ENCODE measurements at places on chromosomes 2 and 18.

- peak; percentile 14 for DNase-seq
Observed at GRCh38 chr2:158795195-158795924, at the start of gene DAPL1. Gene DAPL1, plus strand, starts transcription at chr2:158795317. Its CDS starts 56 bp downstream, at chr2:158795373.

GRCh38 chr18:57534511-57534909, 52.0 kb downstream of the FECH start:
- no peak for DNase-seq

DNA sequence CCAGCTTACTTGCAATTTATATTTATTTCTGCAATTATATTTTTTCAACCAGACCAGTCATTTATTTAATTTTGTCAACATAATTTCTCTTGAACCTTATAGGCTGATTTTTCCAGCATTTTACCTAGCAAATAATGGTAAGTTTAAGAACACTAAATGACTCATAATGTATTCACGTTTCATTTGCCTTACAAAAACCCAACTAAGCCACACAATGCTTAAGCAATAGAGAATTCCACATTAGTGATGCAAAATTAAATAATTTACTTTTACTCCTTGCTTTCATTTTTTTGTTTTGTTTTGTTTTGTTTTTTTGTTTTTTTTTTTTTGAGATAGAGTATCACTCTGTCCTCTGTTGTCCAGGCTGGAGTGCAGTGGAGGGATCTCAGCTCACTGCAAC, 110.4 kb upstream of the VRK2 start:
- no peak for DNase-seq

DNA sequence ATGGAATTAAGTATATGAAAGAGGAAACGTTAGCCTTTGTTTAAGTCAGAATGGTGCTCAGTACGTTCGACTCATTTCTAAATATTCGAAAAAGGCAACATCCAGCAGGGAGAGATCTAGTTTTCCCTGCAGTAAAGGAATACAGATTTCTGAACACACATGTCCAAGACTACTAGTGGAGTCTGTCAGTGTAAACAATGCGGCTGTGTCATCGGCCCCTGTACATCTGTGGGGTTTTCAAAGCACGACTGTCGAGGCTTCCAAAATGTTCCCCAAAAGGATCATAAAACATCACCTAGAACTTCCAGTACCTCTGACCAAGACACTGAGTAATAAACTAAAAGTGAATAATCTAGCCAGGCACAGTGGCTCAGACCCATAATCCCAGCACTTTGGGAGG, 112.8 kb downstream of the ZNF516 start:
- no peak for DNase-seq

- no peak for DNase-seq
Observed at GRCh38 chr2:119005051-119005450, 63.1 kb downstream of the MARCO start.

DNA sequence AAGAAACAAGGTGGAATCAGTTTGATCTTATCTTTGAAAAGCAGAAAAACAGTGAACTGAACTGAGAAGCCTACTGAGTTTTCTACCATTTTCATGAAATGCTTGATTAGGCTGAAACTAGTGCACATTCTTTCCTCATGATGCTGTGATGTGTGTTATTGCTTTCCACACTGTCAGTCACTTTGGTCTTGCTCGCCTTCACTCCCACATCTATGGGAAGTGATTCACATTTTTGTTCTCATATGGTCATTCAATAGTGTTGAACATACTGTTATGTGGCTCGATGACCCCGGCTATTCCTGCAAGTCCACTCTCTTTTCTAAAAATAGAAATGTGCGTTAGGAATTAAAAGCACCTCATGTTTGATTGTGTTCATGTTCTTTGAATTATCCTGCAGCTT, 129.7 kb downstream of the TGIF1 start:
- no peak for DNase-seq

- DNase-seq = no peak
Observed at GRCh38 chr2:45984896-45985473, 312.2 kb upstream of the EPAS1 start.

- DNase-seq = no peak
Observed at GRCh38 chr2:239684271-239684810, 283.5 kb upstream of the HDAC4 start.

- peak; percentile 95 for DNase-seq
Observed at GRCh38 chr2:239154971-239155805, 245.6 kb downstream of the HDAC4 start.

DNA sequence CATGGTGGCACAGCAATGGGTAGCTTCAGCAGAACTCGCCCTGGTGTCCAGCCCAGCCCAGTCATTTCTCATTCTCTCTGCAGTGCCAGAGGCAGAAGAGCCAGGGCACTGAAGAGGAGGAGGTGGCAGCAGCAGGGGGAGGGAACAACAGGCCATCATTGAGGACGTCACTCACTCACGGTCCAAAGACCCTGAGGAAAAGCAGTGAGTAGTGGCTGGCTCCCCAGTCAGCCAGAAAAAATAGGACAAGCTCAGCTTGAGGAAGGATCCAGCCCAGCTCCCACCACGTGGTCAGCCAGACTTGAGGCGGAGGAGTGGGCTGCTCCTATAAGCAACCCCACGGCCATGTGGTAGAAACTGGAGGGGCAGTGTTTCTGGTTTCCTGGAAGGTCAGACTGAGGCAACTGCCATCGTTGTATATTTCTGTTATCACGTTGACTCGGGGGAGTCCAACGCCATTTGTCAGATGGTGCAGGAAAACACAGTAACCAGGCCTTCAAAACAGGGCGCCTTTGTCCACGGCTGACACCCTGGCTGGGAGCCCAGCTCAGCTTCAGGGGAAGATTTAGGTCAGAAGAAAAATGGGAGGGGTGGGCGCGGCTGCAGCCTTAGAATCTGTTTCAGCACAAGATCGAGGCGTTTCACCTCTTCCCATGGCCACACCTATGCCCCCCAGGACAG, 19.0 kb upstream of the TMEM247 start:
- DNase-seq = peak; percentile 91

GRCh38 chr18:23629444-23629946, 33.2 kb downstream of the ANKRD29 start:
- DNase-seq = no peak

DNA sequence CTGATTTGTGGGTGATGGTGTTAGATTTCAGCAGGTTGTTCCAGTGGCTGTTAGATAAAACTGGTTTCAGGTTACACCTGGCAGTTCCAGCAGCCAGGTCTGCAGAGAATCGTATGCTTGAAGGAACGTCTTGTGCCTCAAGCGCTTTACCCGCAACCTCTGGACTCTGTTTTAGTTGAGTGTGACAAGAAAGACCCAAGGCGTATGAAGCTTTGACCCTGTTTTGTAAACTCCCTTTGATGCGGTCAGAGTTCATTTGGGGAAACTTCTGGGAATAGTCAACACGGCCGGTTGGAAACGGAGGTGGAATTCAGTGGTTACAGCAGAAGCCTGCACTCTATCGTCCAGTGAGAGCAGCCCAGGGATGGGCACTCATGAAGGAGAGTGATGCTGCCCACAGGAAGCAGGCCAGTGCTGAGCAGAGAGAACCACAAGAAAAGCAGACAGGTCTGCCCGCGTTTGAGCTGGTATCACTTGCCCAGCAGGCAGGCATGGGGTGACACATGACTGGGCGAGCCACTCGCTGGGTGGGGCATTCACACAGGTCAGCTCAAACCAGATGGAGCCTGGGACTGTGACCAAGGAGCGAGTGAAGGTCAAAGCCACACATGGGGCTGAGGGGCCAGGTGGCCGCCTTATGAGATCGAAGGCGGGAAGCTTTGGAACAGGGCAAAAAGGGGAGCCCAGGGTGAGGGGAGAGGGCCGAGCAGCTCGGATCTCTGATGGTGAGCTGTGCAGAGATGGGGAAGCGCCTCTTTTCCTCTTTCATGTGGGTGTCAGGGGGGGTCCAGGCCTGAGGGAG, 99.6 kb upstream of the MBOAT2 start:
- DNase-seq = no peak

GRCh38 chr18:49399003-49399402, 61.4 kb downstream of the DYM start:
- peak; percentile 5 for DNase-seq

DNA sequence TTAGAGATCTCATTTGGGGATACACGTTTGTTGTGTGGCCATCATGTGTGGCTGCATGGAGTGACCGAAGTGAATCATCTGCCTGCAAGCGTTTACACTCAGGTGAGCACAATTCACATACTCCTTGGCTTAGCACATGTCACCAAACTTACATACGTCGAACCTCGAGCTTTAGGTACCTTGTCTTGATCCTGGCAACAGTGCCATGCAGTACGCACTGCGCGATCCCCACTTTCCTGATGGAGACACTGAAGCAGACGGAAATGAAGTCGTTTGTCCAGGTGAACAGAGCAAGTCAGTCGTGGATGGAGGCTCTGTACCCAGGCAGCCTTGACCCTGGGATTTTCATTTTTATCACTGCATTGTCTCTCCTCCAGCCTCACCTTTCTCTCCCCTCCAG, 32.3 kb downstream of the KLHL29 start:
- no peak for DNase-seq

GRCh38 chr2:191885650-191886049, 38.8 kb upstream of the CAVIN2 start:
- no peak for DNase-seq

DNA sequence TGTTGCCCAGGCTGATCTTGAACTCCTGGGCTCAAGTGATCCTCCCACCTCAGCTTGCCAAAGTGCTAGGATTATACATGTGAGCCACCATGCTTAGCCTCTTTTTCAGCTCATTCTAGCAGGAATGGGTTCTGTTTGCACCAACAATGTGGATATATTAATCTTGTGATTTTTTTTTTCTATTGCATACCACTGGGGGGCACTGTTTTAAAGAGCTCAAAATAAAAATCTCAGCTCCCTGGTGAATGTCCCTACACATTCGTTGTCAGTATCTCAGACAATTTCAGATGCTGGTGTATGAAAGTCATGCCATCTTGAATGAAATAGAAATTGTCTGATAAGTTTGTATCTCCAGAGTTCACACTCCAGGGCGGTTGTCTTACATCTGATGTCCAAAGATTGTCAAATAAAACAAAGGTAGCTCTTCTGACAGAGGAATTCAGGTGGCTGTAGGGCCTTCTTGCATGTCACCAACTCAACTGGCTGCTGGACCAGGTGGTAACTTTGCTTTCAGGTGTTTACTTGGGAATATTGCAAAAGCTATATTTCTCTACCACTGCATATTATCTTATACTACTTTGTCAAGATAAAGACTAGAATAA, 3.1 kb upstream of the MATN3 start:
- peak; percentile 47 for DNase-seq

DNA sequence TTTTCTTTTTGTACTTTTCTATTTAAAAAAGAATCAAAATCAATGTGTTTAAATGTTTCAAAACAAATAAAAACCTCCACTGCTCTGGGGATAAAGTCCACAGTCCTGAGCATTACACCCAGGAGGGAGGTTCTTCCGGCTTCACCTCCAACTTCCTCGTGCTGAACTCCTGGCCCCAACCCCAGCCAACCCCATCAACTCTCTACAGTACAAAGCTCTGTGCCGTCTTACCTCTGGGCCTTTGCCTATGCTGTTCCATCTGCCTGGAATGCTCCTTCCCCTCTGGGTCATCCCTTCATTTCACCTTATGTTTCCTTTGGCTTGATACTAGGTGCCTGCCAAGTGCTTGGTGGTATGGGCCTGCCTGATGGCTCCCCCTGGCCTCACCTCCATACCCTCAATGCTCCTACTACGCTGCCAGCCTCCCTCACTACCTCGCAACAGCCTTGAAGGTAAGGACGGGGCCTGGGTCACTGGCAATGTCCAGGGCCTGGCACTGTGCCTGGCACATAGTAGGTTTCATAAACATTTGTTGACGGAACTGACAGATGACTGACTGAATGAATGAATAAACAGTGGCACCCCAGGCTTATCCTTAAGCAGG, 28.8 kb downstream of the SDC1 start:
- no peak for DNase-seq

GRCh38 chr2:95359501-95359930, 43.0 kb upstream of the FAHD2A start:
- DNase-seq = no peak

GRCh38 chr2:74530239-74531187, 780 bp downstream of the HTRA2 start:
- DNase-seq = peak; percentile 58

GRCh38 chr2:189685540-189686229, 11.2 kb downstream of the ANKAR start:
- no peak for DNase-seq

DNA sequence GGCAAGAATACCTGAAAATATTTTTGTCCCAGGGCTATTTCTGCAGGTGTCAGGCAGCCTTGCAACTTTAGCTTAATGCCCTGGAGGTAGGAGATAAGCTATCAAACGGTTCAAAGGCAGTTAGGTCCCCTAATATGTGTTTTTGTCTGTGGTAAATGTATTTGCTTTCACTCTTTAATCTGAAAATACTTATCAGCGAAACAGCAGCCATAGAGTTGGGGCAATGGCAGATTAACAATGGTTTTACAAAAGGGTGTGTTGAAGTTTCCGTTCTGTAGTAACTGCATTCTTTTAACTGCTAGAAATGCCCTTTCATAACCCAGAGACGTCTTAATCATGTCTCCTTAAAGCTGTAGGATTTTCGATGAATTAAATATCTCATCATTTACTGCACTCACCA, 265.0 kb upstream of the TRIB2 start:
- DNase-seq = no peak

DNA sequence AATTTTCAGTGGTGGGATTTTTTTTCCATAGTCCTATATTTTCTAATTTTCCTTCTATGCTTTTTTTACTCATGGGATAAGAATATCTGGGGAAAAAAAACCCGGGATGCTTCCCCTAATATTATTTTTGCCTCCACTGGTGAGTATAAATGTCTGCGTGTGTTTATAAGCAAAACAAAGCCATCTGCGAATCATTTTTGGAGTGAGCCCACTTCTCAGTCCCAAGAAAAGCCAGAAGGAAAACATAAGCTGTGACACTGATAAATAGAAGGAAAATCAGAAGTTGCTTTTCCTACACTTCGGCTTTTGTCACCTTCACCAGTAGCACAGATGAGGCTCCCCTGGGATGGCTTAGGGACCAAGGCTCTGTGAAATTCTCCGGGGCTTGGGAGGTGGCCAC, 134.7 kb upstream of the PID1 start:
- no peak for DNase-seq

GRCh38 chr18:8548186-8548585, 61.1 kb upstream of the RAB12 start:
- no peak for DNase-seq

DNA sequence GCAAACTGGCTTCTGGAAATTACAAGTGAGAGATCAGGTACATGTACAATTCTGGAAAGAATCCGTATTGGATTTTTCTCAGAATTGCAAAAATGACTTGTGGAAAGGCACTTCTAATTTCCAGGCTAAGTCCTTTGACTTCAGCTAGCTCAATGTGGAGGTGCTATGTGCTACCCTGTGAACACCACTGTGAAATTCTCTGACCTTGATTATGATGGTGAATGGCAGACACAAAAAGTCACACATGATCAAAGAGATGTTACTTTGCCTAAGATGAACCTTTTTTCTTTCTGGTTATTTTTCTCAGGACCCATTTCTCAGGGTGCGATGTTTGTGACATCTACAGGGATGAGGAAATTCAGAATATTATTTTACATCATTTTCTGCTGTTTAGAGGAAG, 856.6 kb upstream of the VRK2 start:
- DNase-seq = no peak
